ENCODE measurements at places on chromosomes 2 and 18. TPM values are rescaled to one million over a fixed set of nuclear protein-coding genes. Genes with fewer than 3 reads are reported as not detected.

Gene RNU2-63P
- total RNA-seq, result not detected

Gene TMEM17
- 0.51 TPM for total RNA-seq

Gene TXNDC2
- not detected for total RNA-seq

Gene MYL12A
- 781 TPM for total RNA-seq

Gene CDH2
- total RNA-seq, result 1.8 TPM

Gene WNT6
- total RNA-seq, result not detected
